ENCODE measurements at places on chromosomes 13 and 19.

DNA sequence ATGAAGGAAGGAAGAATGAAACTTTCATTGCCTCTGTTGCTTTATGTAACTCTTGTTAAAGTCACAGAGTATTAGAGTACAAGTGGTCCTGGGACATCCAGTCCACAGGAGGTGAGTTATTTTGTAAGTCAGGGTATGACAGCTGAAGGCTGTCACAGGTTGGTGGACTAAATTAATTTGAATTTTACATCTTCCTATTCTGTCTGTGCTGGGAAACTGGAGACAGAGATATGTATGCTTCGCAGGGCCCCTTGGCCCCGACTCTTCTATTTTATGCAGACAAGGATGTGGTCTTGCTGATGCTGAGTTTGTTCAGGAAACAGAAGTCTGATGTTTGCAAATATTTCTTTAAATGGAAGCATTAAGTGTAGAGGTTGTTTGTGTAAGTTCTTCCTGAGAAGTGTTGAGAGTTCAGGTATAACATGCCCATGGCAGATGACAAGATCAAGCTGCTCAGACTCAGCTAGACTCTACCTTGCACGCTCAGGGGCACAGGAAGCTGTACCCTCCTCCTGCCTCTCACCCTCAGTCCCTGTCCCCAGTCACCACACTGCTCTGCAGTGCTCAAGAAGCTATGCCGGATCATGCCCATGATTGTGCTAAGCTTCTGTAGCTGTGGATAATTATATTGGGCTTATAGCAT lies 23.4 kb downstream of the RASL11A start:
- DNase-seq = no peak

GRCh38 chr13:111893071-111893606 lies 173.8 kb upstream of the SOX1 start:
- DNase-seq = peak; percentile 13

DNA sequence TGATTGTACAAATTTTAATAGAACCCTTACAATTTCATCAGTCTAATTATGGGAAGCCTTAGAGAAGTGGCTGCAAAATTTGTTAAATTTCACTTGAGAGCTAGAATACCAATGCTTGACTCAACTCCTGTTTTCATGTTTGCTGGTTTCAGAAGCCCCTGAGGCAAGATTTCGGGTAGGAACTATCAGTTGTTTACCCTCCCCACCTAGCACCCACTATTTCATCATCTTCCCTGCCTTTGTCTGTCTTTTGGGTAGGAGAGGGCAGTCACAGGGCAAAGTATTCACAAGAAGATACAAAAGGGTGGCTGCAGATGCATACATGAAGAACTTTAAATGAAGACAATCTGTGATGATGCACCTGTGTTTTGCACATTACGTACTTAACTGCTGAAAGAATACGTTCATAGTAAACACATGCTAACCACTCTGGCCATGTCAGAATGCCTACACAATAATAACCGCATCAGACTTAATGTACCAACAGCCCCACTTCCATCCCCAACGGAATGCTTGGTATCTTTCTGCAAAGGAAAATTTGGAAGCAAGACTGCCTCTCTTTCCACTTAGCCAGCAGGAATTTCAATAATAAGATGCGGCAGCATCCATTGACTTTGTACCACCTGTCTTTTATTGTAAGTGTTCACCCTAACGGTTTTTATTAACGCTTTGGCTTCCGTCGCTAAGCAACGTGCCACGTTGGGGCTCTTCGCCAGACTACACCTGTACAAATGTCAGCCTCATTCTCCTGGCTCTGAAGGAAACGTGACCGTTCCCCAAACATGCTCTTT lies 30.4 kb downstream of the TPT1 start:
- no peak for DNase-seq

- DNase-seq = no peak
Observed at GRCh38 chr13:74182491-74182890, 48.3 kb upstream of the KLF12 start.
